HFFc6 (cell line): ENCODE measurements at places on chromosomes 1 and 21. TPM values are rescaled to one million over a fixed set of nuclear protein-coding genes. Genes with fewer than 3 reads are reported as not detected.

DNA sequence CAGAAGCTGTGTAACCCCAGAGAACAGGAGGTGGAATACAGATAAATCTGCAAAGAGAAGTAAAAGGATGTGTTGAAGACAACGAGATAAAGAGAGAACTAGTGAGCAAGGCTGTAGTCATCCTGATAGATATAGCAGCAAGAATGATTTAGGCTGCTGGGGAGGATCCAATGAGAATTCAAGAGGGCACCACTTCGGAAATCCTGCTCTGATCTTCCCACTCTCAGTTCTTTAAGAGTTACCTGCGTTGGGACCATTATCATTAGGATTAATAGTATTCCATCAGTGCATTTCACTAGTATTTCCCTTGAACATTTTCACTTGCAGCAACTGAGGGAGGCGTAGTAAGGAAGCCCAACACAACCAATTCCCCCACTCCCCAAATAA, at the start of gene BRINP3:
Gene BRINP3, minus strand, starts transcription at position 103 of the 387 bp plus-strand sequence.
- no peak for DNase-seq

GRCh38 chr1:4660917-4661594, 6.6 kb downstream of the AJAP1 start:
- DNase-seq: no peak

- DNase-seq: peak; percentile 69
These were observed 415.5 kb downstream of the NUF2 start for GRCh38 chr1:163737261-163737660.

Gene GNG12
- 170 to 225 TPM (median 170 TPM) in 3 replicates for total RNA-seq

Gene OPTC
- total RNA-seq: not detected in 3 replicates

Gene TEX35
- 0.10 TPM in 1 of 3 replicates, not detected in the others for total RNA-seq

DNA sequence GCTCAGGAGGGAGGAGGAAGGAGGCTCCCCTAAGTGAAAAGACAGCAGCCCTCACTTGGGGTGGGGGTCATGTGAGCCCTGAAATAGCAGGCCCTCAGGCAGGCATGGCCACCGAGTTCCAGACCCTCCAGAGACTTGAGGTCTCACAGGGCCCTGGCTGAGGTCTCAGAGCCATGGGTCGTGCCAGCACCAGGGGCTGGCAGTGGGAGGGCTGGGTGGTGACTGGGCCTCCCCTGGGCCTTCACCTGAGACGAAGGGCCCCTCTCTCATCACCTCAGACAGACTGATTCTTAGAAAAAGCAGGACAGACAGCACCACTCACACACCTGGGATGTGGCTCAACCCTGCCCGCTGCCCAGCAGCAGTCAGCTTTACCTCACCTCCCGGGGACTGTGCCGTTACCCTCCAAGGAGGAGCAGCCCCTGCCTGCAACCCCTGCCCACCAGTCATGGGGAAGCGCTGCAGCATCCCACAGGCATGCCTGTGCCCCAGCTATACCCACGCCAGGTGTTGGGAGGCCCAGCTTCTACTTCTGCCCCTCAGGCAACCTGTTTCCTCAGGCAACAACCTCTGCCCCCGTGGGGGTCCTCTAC, 42.6 kb upstream of the LRP8 start:
- no peak for DNase-seq

- DNase-seq: no peak
These were observed 415.7 kb downstream of the USP25 start for GRCh38 chr21:16145479-16145878.

GRCh38 chr1:156664046-156664766, 13.0 kb downstream of the NES start:
- peak; percentile 36 for DNase-seq

DNA sequence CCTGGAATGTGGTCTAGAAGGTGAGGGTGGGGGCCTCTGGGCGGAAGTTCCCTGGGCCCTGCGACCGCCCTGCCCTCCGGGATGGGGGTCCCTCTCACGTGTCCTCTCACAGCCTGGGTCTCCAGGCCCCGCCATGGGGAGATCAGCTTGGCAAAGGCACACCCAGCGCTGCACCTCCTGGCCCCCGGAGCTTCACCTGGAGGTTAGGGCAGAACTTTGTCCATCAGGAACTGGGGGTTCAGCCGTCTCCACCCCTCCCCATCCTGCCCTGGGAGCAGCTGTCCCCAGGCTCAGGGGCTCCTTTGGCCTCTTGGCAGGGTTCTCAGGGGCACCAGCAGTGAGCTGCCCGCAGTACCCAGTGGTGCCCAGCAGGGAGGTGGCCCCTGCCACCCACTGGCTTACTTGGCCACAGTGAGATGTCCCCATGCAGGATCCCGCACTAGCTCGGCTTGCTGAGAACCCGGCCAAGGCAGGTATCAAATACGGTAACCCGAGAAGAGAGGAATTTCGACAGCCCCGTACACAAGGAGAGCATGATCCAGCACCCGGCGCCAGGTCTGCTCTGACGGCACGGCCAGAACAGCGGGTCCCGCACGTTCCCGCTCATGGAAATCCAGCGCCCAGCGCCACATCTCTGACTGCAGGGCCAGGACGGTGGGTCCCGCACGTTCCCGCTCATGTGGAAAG, 36.7 kb downstream of the RRP1 start:
- DNase-seq: no peak

- no peak for DNase-seq
These were observed 511.6 kb downstream of the SMYD3 start for GRCh38 chr1:245995474-245995873.

- DNase-seq: no peak
These were observed 38.3 kb upstream of the MAP10 start for GRCh38 chr1:232766904-232767303.

GRCh38 chr1:20589331-20590278, 708 bp downstream of the CDA start:
- DNase-seq: peak; percentile 29

- DNase-seq: no peak
These were observed 55.5 kb downstream of the CASQ2 start for GRCh38 chr1:115712911-115713609.

DNA sequence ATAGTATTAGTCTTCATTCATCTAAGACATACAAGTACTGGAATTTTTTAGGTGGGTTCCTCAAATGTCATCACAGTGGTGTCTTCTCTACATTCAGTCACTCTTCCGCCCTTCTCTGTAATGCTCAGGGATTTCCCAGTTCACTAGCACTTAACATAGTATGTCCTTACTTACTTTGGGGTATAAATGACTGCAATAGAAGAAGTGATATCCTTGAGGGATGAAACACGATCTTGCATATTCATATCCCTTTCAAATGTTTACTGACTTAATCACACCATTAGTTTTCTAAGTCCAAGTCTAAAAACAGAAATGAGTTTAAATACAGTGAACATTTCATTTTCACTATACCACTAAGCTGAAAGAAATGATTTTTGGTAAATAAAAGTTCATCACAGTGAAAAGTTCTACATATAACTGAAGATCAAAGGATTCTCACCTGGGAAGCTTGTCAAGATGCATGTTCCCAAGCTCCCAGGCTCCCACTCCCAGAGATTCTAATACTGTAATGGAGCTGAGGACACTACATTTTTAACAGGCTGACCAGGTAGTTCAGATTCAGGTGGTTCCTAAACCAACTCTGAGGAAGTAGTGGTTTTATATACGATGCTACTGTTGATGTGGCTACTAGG, 29.7 kb downstream of the MRPL39 start:
- DNase-seq: no peak

Gene ELAVL4
- not detected in 3 replicates for total RNA-seq

DNA sequence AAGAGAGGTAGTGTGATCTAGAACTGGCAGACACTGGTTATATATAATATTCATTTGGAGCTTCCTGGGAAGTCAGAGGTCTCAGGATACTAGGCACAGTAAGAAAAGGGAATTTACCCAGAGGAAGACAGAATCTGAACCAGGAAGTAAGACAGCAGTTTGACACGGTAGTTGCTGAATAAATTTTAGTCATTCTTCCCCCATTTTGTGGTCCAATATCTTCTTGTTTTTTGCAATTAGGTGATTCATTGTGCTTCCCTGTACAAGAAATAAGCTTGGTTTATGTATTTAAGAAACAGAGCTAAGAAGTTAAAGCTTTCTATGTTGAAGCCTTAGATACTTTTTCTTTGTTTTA, 1.3 kb downstream of the TMEM167B start:
- peak; percentile 60 for DNase-seq

- peak; percentile 70 for DNase-seq
These were observed 22.7 kb downstream of the PGM1 start for GRCh38 chr1:63615768-63616420.

Gene AGMAT
- total RNA-seq: 0.09 TPM in 1 of 2 replicates, not detected in the other

GRCh38 chr1:32830092-32830852, 12.8 kb downstream of the S100PBP start:
- DNase-seq: no peak

Gene RHCE
- 0.47 to 0.51 TPM (median 0.48 TPM) in 3 replicates for total RNA-seq
